HS-5 (cell line): ENCODE measurements at places on chromosomes 3 and 15.

DNA sequence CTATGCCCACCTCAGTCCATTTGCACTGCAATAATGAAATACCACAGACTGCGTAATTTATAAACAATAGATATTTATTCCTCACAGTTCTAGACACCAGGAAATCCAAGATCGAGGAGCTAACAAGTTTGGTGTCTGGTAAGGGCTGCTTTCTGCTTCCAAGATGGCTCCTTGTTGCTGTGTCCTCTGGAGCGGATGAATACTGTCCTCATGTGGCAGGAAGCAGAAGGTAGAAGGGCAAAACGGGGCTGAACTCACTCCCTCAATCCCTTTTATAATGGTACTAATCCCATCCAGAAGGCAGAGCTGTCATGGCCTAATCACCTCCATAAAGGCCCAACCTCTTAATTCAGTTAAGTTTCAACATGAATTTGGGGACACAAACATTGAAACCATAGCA is 75.3 kb downstream of the P2RY1 start:
- no peak for DNase-seq

GRCh38 chr15:73631915-73632669 is 1.1 kb downstream of the NPTN start:
- no peak for DNase-seq

DNA sequence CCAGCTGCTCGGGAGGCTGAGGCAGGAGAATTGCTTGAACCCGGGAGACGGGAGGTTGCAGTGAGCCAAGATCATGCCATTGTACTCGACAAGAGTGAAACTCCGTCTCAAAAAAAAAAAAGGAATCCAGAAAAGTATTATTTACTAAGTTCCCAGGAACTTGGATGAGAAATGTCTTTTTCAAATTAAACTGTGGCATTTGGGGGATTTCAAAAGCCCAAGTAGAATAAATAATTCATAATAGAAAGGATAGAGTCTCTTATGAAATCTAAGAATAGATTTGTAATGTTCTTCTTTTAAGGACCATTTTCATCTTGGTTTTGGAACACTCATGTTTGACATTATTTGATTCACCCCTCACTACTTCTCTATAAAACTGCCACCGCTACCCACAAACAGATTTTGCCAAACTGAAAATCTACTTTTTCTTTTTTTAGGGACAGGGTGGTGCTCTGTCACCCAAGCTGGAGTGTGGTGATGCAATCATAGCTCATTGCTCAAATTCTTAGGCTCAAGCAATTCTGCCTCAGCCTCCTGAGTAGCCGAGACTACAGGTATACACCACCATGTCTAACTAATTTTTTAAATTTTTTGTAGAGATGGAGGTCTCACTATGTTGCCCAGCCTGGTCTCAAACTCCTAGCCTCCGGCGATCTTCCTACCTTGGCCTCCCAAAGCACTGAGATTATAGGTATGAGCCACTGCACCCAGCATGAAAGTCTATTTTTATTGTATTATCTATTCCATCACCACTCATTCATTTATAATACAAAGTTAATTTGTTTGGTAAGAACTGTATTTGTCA is 99.3 kb downstream of the SENP2 start:
- DNase-seq, result no peak

- DNase-seq, result no peak
Observed at GRCh38 chr3:71011565-71012287, 571.8 kb downstream of the FOXP1 start.
